ENCODE measurements at places on chromosomes 3 and 15.

DNA sequence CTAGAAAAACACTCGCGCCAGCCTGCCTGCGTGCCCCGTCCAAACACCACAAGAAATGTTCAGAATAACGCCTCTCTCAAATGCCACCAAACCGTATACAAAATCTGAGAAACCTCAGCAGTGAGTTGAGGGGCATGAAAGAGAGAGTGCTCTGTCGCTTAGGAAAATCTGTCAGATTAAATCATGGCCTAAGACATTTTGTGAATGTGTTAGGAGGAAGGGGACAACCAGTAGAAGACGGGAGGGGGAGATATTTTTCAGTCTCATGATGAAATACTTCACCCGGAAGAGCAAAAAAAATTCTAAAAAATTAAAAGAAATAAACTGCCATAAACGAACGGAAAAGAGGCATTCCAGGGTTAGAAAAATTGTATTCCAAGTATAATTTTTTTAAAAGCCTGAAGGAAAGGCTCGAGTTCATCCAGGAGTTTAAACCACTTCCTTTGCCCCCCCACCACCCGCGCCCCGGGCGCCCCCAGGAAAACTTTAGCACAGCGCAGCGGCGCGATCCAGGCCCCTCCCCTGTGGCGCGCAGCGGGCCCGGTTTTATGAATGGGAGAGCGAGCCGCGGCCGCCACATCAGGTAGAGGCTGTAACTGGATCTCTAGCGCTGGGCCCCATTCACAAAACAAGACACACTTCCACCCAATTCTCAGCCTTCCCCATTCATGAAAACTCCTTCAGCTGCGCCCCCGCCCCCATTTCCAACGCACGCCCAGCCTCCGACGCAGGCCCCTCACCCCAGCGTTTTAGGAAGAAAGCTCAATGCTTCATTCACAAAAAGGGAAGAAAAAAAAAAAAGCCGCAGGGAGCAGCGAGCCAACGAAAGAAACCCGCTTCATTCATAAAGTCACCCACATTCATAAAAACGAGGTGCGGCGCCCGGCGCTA, 1.4 kb downstream of the ETV5 start:
- peak; percentile 80 for DNase-seq

DNA sequence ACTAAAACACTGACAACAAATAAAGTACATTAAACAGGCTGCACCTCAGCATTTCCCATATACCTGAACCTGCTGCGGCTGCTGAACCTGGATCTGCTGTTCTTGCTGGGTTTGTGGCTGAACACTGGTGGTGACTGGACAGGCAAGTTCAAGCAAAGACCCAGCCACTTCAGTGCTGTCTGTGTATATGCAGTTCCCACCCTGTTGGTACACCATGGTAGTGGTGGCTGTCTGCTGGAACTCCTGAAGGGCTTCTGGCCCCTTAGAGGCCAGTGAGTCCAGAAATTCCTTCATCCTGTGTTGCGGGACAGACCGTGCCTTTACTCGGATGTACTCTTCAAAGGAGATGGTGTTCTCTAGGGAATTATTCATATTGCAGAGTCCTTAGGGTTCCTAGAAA, 17.2 kb downstream of the QRICH1 start:
- no peak for DNase-seq

DNA sequence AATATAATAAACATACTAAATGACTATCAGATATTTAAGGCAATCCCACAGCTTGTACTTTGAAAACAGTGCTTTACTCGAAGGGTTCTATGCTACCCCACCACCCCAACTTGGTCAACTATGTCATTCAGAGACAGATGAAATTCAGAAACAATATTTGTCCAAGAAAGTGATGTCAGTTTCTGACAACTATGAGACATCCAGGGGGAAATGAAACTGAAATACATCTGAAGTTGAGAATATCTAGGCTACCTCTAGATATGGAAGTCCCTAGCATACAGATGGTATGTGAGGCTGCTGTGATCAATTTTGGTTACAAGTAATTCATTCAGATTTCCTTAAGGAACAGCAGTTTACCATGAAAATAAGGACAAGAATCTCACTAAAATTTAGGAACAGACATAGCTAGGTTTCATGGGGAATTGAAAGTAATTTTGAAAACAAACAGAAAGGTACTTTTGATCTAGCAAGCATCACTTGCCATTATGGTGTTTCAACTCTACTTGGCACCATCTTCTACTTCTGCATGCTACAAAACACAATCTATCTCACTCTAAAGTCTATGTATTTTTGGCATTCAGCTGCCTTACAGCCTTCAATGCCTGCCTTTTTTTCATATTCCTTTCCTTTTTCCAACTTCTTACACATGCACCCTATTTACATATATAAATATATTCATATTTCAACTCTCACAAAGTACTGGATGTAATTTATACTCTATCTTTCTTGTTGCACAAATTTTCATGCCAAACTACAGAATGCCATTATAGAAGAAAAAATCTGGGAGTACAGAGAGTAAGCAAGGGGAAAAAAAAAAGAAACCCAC, 21.7 kb downstream of the ATG3 start:
- DNase-seq = no peak

GRCh38 chr15:99029341-99030144, 22.0 kb upstream of the PGPEP1L start:
- DNase-seq = no peak

- no peak for DNase-seq
Observed at GRCh38 chr15:97567411-97567810, 393.1 kb upstream of the ARRDC4 start.

GRCh38 chr15:97502038-97502437, 458.5 kb upstream of the ARRDC4 start:
- no peak for DNase-seq

DNA sequence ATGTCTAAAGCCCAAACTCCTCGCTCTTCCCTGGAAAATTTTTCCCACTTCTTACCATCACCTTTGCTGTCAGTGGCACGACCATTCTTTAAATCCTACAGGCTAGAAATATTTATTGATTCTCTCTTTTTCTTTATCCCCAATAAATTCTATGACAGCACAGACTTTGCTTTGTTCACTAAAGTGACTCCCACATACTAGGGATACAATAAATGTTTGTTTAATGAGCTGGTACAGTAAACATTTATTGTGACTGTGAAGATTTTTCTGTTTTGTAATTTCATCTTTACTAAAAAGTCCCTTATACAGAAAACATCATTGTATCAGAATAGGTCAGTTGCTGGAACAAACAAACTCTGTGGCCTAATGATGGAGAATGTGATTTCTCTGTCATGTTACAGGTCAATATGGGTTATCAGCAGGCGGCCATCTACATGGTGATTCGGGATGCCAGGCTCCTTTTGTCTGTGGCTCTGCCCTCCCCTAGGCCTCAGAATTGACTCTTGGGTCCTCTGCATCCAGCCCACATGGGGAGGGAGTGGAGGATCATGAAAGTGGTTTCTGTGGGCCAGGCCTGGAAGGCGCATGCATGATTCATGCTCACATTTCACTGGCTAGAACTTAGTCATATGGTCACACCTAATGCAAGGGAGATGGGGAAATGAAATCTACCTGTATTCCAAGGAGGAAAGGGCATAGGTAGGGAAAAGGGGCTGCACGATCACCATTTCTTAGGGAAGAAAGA, 22.7 kb upstream of the KNG1 start:
- DNase-seq = no peak

DNA sequence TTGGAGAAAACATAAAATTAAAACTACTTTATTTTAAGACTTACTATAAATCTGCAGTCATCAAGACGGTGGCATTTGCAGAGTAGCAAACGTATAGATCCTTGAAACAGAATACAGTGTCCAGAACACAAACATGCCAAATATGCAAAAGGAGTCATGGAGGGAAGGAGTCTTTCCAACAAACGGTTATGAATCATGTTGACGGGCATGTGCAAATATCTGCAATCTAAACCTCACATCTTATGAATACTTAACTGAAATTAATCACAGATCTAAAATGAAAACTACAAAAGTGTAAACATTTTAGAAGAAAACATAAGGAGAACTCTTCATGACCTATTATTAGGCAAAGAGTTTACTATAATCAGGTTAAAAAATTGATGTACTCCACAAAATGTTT, 69.4 kb downstream of the TFRC start:
- no peak for DNase-seq

DNA sequence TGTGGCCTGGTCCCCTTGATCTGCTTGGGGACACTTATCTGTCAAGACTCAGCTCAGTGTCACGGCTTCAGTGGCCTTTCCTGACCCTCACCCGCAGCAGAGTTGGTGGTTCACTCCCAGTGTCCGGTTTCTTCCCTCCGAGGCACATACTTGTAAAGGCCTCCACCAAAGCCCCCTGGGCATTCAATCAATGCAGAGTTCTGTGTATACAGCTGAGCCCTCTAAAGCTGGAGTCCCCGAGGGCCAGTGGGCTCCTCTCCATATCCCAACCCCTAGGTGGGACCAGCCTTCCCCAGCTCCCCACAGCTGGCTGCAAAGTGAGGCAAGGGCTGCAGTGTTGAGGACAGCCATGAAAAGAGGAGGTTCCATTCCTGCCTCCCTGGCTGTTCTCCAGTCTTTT, 70.9 kb upstream of the RGMA start:
- no peak for DNase-seq

DNA sequence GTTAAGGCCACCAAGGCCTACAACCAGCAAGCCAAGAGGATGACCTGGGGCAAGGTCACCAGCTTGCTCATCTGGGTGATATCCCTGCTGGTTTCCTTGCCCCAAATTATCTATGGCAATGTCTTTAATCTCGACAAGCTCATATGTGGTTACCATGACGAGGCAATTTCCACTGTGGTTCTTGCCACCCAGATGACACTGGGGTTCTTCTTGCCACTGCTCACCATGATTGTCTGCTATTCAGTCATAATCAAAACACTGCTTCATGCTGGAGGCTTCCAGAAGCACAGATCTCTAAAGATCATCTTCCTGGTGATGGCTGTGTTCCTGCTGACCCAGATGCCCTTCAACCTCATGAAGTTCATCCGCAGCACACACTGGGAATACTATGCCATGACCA, 3.6 kb downstream of the CXCR6 start:
- DNase-seq = no peak

GRCh38 chr15:88901508-88902220, 6.3 kb upstream of the HAPLN3 start:
- no peak for DNase-seq

DNA sequence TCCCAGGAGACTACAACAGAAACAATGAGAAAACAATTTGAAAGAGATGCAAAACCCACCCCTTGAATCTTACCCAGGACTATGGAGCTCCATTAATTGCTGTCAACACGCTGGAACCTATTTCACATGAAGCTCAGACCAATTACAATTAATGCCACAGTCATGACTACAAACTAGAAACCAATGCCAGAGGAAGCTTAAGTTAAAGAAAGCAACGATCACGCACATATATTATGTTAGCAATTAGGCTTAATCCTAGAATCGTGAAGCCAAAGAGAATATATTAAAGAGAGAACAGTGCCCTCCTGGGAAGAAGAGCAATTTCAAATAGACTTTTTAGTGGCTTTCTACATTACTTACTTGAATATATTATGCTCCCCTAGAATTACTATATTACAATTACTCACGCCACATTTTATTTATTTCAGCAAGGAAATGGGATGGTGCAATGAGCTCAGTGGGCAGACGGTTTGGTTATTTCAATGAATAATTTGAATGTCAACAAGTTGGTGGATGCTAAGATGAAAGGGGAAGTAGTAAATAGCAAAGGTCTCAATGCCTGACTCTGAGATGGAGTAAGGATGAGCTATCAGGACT, 125.5 kb downstream of the GREM1 start:
- DNase-seq = no peak

- no peak for DNase-seq
Observed at GRCh38 chr15:91668370-91668769, 185.1 kb upstream of the SLCO3A1 start.

- DNase-seq = no peak
Observed at GRCh38 chr15:64423970-64424369, 36.3 kb downstream of the TRIP4 start.

- no peak for DNase-seq
Observed at GRCh38 chr15:77854980-77855379, 222.3 kb upstream of the LINGO1 start.

- DNase-seq = no peak
Observed at GRCh38 chr3:146503461-146504202, 34.3 kb upstream of the PLSCR2 start.

DNA sequence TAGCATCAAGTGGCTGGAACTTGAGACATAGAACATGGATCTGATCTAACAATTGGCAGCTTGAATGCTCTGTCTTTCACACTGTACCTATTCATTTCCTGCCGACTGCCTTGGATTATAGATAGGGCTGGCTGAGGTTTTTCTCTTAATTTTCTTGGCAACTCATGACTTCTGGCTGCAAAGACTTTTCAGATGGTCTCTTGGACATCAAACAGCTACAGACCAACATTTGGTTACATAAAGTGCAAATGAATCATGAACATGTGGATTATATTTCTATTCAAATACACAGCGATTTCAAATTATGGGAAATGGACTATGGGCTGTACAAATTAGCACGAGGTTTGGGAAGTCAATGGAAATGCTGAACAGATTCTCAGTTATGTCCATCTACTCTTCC, 26.2 kb upstream of the IL16 start:
- peak; percentile 16 for DNase-seq

GRCh38 chr15:99404454-99404853, 153.2 kb downstream of the LRRC28 start:
- no peak for DNase-seq

DNA sequence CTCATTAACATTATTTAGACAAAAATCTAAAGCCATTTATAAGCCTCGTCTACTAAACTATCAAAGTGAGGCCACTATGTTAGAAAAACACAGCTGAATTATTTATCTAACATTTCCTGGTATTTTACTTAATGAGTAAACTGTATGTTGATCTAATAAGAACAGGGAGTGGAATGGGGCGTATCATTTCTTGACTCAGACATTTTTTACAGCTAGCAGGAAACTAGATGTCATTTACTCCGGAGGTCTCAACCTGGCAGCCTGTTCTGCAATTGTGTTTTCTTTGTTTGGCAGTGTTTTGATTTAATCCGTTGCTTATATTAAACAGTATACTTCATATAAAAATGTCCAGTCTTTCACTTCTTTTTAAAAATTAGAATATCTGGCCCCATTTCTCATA, 79.1 kb upstream of the ABI3BP start:
- DNase-seq = no peak

DNA sequence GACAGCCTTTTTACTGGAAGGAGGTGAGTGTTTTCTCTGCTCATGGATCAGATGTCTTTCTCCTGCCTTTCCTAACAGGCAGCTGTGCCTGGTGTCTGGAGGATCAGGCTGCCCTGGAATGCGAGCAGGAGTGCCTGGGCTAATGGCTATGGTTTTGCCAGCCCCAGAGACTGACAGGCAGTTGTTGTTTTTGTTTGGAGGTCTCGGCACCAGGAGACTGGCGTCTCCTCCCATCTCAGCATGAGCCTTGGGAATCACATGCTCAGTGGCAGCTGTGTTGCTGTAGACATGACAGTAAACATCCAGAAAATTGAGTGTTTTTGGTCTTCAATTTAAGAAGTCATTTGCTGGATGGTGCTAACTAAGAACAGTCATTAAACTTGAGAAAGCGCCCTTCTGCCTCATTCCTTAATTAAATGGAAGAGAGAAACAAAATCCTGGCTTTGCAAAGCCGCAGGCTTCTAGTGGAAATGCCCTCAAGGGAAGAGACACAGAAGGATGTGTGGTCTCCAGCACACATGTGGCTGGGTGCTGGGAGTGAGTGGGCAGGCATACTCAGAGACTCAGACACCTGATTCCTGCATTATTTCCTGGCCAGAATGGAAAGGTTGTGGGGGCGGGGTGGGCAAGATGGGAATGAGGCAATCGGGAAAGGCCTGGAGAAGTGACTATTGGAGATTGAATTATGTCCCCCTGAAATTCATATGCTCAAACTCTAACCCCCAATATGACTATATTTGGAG, 97.0 kb upstream of the NMNAT3 start:
- peak; percentile 47 for DNase-seq

- no peak for DNase-seq
Observed at GRCh38 chr3:129606636-129607390, at the start of gene PLXND1. PLXND1 (minus strand) TSS chr3:129606676; CDS start chr3:129606639, 37 bp downstream.

Measured in DMS79 treated with DMSO at 0.1 percent for 48 hours (cell line).